ENCODE measurements at places on chromosomes 1 and 21.

DNA sequence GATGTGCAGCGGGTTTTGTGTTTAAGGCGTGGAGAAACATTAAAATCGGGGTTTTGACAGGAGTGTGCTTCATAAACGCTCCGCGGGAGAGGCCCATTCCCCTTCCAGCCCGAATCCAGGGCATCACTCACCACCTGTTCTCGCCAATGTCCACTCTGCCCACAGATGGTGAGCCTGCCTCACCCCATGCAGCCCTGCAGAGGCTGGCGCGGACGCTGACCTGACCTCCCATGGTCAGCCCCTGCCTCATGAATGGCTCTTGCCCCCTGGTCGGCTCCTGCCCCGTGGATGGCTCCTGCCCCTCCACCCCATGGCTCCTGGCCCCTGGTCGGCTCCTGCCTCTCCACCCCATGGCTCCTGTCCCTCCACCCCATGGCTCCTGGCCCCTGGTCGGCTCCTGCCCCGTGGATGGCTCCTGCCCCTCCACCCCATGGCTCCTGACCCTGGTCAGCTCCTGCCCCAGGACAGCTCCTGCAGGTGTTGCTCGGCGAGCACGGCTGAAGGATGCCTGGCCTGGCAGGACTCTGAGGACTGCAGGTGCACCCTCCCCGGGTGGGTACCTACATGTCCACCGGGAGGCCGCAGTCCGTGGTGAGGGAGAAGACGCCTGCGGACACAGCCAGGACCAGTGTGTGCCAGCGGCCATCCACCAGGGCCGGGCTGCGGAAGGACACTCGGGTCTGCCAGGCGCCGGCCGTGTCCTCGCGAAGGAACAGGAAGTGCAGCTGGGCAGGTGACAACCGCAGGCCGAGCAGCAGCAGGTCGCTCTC, 6.7 kb downstream of the KRTAP10-1 start:
- no peak for DNase-seq

- DNase-seq: no peak
These were observed 49.0 kb upstream of the SCAF4 start for GRCh38 chr21:31780944-31781343.

- DNase-seq: no peak
These were observed 31.3 kb downstream of the TRIM62 start for GRCh38 chr1:33150522-33150921.

GRCh38 chr1:8070381-8070811, 44.3 kb upstream of the ERRFI1 start:
- no peak for DNase-seq

- DNase-seq: no peak
These were observed 14.7 kb downstream of the NMNAT2 start for GRCh38 chr1:183403498-183403897.

- DNase-seq: peak; percentile 44
These were observed 38.5 kb upstream of the EYA3 start for GRCh38 chr1:28126783-28127490.

DNA sequence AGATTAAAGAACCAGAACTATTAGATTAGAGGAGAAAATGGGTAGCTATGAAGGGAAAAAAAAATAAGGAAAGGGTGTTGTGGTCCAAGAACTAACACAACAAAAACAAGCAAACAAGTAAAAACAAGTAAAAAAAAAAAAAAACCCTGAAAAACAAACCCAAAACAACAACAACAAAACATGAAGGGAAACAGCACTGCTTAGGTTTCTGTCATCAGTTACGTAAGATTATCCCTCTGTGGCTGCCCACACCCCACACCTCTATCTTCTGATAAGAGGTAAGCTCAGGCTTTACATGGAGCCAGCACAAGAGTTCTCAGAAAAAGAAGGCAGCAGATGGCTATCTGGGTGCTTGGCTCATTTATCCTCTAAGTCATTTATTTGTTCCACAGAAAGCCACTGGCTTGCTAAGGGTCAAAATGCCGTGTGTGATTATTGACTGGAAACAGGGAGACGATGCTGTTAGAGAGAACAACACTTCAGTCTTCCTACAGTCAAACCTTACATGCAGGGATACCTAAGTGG, 57.5 kb downstream of the KIAA0319L start:
- peak; percentile 95 for DNase-seq

DNA sequence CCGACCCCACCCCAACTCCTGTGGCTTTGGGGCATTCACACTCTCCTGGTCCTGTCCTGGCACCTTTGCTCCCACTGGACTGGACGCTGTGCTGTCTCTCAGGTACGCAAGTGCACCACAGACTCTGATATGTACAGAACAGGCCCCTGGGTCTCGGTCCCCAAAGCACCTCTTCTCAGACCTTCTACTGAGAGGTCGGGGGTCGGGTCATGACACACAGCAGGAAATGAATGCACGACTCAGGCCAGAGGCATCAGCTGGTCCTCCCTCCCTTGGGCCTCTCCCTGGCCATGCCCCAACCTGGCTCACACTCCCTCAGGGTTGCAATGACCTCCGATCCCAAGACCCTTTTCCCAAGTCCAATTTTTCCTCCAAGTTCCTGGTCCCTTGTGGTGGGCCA, 1.8 kb upstream of the KRTAP10-12 start:
- no peak for DNase-seq

DNA sequence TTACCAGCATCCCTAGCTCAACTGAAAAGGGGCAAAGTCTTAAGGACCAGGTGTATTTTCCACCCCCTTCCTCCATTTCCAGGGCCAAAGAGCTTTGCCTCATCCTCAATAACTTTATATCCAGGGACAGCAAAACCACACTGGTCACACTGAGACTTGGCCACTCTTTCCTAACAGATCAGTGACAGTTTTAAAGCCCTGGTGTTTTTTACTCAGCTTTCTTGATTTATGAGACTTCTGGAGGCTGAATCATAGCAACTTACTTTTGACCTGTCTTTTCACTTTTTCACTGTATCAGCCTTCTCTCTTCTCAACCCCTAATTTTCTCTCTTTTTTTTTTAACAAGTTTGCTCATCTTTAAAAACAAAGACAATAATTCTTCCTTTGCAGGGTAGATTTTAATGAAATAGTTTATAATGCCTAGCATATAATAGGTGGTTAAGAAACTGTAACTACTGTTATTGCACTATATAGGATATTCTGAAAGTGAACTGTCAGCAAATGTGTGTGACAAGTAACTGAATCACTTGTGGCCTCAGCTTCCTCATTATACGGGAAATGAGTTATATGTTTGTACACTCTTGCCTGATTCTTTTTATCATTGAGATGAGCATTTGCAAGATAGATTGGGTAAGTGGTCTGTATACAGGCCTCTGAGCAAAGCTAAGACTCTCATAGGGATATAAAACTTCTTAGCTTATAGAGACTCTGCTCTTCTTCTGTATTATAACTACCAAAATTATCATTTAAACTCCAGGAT, 19.7 kb upstream of the DYNLT5 start:
- peak; percentile 59 for DNase-seq

DNA sequence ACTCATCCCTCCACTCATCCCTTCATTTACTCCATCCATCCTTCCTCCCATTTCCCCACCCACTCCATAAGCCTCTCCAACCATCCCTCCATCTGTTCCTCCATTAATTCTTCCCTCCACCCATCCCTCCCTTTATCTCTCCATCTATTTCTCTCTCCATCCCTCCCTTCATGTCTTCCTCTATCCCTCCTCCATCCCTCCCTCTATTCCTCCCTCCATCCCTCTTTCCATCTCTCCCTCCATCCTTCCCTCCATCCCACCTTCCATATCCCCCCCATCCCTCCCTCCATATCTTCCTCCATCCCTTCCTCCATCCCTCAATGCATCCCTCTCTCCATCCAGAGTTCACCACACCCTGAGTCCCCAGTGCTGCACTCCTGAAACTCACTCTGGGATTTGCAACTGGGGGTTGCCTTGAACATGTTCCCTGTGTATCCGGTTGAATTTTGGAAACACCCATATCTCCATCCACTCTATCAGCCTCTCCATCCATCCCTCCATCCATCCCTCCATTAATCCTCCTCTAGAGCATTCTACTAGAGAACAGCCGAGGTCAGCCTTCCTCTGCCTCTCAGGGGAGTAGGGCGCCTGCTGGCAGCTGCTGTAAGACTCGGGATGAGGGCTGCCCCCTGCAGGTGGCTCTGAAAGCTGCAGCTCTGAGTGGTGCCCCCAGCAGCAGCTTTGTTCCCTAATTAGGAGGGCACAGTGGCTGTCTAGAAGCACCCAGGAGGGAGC, 39.4 kb downstream of the ABCG1 start:
- DNase-seq: peak; percentile 81

DNA sequence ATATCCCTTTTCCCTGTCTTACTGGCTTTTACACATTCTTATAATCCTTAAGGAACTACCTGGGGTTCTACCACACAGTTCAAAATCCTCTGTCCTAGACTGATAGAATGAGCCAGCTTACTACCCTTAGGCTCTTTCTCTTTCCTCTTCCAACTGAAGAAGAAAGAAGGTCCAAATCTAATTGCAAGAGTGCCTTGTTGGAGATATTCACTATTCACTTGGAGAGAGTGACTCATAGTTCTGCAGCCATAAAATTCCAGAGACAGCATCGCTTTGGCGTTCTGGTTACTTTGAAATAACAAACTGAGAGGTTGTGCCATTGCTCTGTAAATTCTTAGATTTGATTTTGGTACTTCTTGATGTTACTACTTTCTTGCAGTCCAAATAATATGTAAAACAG, 4.2 kb downstream of the CADM3 start:
- DNase-seq: no peak

DNA sequence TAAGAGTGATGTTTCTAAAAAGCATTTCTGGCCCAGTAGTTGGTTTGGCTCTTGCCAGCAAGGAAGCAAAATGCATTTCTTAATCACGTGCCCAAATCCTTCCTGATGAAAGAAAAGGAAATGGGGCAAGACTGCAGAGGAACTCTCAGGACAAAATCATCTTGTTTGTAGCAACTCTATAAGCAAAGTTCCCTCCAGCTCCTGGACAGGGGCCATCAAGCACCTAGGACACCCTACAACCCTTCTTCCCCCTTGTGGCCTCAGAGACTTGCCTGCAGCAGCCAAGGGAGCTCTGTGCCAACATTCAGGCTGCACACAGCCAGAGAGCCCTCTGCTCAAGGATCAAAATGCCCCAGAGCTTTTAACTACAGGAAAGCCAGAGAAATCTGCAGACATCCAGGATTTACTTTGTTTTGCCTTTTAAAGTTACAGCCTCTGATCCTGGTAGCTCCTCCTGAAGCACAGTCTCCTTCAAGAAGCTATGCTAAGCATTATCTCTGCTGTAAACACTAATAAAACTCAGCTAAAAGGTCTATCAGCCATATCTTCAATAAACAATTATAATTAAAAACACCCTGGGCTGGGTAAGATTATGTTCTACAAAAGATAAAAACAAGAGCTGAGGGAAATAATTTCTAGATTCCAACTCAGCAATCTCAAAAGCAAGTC, 105.0 kb downstream of the KIAA0319L start:
- peak; percentile 62 for DNase-seq

- DNase-seq: no peak
These were observed 2.3 kb downstream of the ATAD3C start for GRCh38 chr1:1451696-1452364.

DNA sequence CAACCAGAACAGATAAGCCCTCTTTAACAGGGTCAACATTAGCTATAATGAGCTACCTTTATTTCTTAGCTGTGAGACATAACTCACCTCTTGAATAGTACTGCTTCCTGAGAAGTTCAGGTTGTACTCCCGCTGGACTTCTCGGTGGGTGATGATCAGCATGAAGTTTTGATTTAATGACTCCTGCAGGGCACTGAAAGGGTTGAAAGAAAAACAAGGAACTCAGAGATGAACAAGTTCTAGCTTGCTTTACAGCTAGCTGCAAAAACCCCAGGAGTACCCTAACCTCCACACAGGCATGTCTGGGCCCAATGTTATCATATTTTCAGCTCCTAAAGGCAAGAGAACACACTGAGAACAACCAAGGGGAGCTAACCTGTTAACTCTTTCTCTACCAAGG, 254.4 kb downstream of the FAF1 start:
- no peak for DNase-seq

- DNase-seq: no peak
These were observed 15.8 kb downstream of the RGS8 start for GRCh38 chr1:182668521-182669054.

DNA sequence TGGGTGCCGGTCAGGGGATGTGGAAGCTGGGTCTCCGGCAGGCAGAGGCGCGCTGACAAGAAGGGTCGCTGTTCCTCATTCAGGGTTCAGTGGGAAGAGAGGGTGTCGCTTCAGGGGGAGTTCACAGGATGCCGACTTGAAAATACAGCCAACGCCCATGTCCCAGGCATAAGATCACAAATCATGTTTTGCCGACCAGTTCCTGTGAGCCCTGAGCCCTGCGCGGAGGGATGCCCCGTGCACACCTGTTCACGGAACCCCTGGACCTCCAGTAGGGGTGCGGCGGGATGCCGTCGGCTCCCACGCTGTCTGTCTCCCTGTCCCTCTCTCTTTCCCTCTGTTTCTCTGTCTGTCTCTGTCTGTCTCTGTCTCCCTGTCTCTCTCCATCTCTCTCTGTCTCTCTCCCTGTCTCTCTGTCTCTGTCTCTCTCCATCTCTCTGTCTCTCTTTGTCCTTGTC, 26.8 kb downstream of the TP73 start:
- DNase-seq: peak; percentile 21

GRCh38 chr1:61461406-61462384, 263.2 kb downstream of the TM2D1 start:
- peak; percentile 23 for DNase-seq

DNA sequence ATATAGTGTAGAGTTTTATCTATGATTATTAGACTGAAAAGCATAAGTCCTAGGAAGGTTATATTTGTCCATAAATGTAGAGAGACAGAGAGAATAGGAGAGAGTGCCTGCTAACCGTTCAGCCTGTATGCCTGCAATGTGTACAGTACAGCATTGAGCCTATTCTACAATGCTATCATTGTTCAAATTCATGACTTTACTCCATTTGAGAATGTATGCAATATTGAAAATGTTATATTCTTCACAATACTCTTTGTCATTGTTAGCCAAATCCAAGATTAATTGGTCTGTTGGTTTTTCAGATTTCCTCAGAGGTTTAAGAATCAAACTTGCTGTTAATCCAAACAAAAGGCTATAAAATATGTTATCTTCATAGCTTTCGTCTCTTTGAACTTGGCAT, 585.2 kb upstream of the B3GALT2 start:
- DNase-seq: no peak

Data from hematopoietic multipotent progenitor cell treated with erythropoietin and hydrocortisone succinate and interleukin-3 and kit ligand, for 6 days (in vitro differentiated cells).